ENCODE measurements at places on chromosomes 4 and X.

DNA sequence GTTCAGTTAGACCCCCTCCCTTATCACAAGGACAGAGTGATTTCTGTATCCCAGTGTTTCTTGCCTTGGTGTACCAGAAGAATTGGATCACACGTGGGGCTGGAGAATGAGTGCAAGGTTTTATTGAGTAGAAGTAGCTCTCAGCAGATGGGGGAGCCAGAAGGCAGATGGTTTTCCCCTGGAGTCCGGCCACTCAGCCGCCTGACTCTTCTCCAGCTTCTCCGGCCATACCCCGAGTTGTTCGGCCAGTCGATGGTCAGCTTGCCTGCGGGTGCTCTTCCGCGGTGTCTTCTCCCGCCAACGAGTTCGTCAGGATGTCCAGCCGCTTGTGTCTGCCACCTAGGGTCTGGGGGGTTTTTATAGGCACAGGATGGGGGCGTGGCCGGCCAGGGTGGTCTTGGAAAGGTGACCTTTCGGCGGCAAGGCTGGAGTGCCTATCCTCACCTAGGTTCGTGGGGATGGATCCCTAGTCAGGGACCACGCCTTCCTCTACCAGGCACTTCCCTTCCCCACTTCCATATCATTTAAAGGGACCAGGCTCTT lies 14.5 kb downstream of the GAB1 start:
- no peak for DNase-seq

- DNase-seq: no peak
These were observed 118.4 kb downstream of the DTHD1 start for GRCh38 chr4:36399762-36400353.

- DNase-seq: peak; percentile 67
These were observed 110.9 kb upstream of the ANK2 start for GRCh38 chr4:112938461-112939058.

GRCh38 chr4:88522702-88523324 lies 763 bp downstream of the PYURF start:
- DNase-seq: peak; percentile 68

DNA sequence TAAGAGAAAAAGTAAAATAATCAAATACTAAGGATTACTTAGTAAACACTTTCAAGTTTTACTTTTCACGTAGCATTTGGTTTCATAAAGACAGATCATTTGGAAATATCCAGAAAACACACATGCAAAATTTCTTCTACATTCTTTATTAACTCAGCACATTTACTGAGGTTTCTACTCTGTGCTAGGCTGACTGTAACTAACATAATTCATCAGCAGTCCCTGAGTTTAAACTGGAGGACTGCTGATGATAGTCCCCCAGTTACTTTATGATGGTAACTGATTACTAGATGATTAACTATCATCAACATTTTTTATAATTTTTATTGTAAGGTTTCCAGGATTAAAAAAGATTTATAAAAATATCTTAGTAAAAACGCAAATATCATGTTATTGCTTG lies 12.3 kb downstream of the LEF1 start:
- DNase-seq: no peak

DNA sequence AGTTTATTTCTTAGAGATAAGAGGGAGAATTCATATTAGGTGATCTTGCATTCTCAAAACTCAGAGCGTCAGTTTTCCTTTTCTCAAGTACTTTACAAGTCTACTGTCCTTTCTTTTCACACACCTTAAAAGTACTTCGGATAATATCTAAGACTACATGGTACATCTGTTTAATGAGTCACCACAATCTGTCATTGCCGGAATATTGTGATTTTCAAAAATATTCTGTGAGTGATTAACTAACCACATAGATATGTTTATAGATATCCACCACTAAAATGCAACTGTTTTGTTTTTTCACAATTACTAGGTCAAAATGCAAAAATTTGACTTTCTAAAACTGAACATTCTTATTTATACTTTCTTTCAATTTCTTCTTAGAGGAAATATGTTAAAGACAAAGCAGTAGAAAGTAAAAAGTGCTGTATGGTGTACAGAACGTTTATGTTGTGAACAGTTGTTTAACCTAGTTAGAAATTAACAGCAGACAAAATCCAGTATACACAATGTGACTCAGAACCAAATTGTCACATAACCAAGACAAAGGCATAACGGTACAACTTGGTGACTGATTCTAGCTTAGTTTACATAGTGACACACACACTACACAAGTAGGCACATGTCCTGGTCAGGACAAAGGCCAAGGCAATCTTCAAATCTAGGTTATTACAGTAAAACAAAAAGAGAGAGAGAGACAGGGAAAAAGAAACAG lies 482.9 kb downstream of the NAF1 start:
- DNase-seq: no peak

GRCh38 chr4:109574443-109574850 lies 14.4 kb downstream of the MCUB start:
- no peak for DNase-seq

DNA sequence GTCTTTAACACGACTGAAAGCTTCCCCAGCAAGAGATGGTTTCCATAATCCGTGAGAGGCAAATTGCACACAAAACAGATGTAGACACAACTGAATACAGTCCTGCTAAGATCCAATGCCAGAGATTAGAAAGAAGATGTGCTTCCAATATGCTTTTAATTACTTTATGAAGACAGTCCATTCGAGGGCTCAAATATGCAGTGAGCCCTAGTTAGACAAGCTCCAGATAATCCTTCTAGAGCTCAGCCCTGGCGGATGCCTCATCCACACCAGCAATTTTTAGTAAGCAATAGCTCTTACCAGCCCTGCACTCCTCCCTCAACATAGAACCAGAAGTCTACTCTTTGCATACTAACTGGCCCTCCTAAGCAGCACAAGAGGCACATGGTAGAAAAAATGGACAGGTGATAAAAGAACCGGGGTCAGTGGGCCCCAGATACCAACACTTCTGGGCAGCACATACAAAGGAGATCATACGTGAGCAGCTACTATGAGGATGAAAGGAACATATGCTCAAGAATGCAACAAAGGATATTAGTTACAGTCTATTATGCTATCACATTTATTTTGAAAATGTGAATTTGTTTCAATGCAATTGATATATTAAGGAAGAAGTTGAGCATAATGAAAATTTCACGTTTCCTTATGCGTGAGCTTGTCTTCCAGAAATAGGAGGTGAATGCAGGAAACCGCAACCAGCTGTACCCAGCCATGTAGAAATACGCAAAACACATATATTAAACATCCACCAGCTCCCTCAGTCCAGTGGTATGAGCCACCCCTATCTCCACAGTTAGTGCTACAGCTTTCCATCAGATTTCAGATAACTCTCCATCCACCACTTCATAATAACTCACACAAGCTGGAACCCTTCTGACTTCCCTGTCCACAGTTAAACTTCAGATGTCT lies 34.3 kb downstream of the GPC4 start:
- DNase-seq: peak; percentile 0

DNA sequence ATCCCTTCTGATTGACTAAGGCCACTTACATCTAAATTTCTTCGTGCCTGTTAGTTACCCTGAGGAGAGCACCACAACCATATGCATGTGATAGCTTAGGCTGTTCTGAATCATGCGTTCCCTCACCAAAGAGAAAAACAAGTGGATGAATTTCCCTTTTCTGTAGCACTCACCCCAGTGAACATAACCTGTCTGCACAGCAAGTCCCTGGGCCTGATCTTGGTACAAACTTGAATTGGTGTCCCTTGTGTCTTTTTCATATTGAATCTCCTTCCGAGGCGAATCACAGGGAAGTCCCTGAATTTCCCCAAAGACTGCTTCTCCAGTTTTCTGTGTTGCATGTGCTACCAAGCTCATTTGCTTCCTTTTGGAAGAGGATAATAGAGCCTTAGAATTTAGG lies 100.4 kb downstream of the KLHL8 start:
- DNase-seq: no peak

- no peak for DNase-seq
These were observed 23.9 kb downstream of the MANBA start for GRCh38 chr4:102736636-102737549.

DNA sequence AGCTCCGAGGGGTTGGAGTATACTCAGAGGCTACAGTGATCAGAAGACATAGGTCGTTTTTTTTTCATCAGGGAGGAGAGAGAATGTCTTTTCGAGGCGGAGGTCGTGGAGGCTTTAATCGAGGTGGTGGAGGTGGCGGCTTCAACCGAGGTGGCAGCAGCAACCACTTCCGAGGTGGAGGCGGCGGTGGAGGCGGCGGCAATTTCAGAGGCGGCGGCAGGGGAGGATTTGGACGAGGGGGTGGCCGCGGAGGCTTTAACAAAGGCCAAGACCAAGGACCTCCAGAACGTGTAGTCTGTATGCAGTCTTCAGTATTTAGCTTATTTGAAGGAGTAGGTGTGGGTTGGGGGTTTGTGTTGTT lies 500 bp downstream of the GAR1 start:
- DNase-seq: no peak

DNA sequence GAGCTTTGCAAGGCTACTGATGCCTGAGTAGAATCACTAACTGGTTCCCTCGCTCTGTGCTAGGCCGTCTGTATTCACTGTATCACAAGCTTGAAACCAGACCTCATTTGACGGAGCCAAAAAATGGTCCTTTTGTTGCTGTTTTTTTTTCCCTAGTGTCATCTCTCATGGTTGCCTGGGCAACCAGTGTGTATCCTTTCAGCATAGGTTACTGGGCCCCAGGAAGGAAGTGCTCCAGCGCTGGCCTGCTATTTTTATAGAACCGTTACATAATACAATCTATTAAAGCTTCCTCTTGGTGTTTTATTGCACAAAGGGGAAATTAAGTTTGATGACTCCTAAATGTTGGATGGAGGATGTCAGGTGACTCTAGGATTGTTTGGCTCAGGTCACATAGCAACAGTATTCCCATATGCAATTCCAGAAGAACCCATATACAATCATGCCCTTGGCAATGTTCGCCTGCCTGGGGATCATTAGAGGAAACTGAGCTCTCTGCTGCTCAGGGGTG lies 220.4 kb downstream of the SPRY1 start:
- no peak for DNase-seq

DNA sequence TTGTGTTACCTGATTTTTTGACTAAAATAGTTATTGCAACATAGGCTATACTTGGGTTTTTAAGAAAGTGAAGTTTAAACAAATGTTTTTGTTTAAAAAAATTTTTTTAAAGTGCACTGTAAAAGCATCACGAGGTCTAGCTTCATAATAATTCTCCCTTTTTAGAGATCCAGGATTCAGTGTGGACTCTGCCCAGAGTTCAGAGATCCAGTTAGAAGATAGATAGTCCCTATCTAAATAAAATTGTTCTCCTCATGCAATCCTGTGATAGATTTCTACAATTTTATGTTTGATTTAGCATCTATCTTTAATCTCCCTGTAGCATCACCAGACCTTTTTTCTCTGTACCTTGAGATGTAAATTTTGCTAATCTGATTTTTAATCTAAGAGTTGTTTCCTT lies 85.5 kb upstream of the HPGD start:
- DNase-seq: no peak

- DNase-seq: no peak
These were observed 99.0 kb downstream of the ARSJ start for GRCh38 chr4:113880240-113881028.

DNA sequence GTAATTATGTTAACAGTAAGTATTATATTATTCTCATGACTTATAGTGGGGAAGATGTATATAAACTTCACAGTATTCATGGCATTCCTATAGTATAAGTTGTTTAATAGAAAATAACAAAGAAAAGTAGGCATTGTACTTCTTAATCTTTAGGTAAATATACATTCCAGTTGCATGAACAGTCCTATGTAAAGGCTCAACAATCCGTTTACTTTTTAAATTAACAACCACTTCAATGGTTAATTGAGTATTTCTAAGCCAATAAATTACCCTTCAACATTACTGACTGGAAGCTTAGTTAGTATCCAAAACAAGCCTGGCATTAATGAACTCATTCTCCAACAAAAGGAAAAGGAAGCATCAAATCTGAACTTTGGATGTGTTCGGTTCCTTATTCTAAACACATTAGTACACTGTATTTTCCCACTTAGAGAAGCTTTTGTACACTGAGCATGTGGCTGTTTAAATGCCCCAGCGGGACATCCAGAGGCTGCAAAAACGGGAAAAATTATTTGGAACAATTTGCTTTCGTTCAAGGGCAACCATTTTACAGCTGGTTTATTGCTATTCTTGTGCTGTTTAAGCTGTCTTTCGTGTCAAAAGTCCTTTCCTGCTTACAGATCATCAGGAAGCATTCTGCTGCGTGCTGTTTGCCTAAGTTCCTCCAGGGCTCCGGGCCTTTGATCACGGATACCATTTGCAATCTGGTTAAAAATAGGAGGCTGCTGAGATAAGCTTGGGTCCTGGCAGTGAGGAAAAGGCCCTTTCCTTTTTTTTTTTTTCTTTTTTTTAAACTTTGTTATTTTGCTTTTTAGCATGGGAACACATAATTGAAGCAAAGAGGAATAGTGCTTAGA lies 460.3 kb downstream of the SPRY1 start:
- DNase-seq: peak; percentile 55

DNA sequence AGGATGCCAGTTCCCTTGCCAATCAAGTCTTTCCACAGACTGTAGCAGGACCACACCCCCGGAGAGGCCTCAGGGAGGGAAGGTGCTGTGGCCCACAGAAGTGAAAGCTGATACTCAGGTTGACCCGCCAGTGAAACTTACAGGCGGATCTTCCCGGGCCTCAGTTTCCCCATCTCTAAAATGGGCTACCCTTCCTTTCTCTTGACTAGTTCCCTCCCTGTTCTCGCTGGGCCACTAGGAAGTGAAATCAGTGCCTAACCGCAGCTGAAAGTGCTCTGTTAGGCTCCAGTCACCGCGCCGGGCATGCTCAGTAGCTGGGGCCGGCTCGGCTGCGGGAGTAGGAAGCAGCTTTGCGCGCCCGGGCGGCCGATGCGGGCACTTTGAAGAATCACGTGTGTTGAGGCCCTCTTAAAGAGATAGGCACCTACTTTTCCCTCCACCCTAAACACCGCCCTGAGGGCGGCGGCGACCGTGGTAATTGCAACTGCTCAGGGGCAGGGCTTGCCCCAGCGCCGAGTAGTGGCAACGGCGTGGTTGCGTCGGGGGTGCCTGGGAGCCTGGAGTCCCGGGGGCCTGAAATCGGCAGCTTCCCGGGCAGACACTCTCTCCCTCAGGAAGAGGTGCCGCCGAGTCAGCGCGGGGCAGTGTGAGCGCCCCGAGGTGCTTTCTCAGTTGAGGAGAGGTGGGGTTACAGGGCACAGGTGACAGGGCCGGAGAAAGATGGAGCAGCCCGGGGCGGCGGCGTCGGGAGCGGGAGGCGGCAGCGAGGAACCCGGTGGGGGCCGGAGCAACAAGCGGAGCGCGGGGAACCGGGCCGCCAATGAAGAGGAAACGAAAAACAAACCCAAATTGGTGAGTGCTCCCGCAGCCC lies at the start of gene DIAPH2:
DIAPH2 (plus strand) TSS at position 504 of the 871 bp plus-strand sequence.
- peak; percentile 92 for DNase-seq

- DNase-seq: no peak
These were observed 153.0 kb upstream of the SCML1 start for GRCh38 chrX:17584248-17584681.
